ENCODE measurements at places on chromosomes 2 and 18.

DNA sequence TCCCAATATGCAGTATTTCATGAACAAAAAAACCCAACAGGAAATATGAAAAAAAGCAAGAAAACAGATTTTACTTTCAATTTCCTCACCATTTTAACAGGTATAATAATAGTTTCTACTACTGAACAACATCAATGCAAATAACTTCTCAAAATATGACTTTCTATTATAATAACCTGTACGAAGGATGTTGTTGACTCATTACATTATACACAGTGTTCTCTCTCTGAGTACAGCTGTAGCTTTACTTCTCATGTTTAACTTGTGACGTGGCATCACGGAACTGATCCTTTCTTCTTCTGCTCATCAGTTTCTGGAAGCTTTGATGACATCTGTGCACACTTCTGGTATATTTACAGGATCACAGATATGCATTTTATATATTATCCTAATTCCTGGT lies 40.0 kb downstream of the FAM228A start:
- DNase-seq = no peak

DNA sequence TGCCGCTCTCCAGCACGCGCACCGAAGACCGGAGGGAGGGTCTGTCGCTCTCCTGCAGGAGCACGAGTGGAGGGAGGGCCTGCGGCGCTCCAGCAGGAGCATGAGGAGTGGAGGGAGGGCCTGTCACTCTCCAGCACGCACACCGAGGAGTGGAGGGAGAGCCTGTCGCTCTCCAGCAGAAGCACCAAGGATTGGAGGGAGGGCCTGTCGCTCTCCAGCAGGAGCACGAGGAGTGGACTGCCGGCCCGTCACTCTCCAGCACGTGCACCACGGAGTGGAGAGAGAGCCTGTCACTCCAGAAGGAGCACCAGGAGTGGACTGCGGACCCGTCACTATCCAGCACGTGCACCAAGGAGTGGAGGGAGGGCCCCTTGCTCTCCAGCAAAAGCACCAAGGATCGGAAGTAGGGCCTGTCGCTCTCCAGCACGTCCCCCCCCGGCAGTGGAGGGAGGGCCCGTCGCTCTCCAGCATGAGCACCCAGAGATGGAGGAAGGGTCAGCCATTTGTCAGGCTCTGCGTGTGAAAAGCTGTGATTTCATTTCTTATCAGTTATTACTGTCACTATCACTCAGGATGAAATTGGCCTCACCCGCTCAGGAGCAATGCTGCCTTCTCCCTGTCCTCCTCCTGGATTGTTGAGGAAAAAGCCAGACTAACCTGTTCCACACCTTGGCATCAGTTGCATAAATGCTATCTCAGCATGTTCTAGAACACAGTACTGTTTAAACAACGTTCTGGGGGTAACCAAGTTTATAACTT lies 35.9 kb downstream of the ADI1 start:
- no peak for DNase-seq

GRCh38 chr18:37578182-37578678 lies 12.6 kb upstream of the CELF4 start:
- no peak for DNase-seq

- no peak for DNase-seq
Observed at GRCh38 chr2:46506131-46506706, 26.9 kb downstream of the TMEM247 start.

DNA sequence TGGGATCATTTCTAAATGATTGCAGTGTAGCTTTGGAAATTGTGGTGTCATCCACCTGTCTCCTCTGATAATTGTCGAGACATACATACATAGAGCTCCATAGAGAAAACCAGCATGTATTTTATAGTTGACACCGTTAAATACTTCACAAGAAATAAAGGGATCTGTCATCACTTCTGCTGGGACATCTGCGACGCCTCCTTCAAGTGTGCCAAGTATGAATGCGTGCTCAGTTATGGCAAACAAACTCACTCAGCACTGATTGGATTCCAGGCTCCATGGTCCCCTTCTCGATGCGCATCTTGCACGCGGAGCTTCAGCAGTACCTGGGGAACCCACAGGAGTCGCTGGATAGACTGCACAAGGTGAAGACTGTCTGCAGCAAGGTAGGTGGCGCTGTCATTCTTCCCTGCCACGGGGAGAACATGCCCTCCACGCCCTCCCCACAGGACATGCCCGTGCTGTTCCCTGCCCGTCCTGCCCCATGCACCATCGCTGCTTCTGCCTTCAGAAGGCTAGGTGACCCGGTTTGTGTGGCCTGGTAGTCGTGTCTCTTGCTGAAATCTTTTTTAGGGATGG lies 64.1 kb downstream of the TRAPPC12 start:
- DNase-seq = no peak

DNA sequence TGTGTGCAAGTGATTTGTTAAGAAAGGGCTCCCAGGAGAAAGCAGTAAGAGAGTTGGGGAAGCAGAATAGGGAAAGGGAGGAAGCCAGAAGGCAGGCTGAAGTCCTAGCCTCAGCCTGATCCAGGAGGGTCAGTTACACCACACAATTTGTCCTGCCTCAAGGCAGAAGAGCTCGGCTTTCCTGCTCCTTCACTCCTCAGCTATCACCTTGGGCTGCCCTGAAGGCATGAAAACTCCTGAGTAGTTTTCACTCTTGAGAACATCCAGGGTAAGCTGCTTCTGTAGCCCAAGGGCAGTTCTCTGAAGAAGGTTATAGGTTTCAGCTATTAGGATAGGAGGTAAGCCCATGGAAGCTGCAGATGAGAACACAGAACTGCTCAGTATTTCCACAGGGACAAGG lies 47.4 kb upstream of the ANKRD44 start:
- DNase-seq = no peak

- DNase-seq = no peak
Observed at GRCh38 chr2:187091664-187092063, 242.7 kb upstream of the ZSWIM2 start.

DNA sequence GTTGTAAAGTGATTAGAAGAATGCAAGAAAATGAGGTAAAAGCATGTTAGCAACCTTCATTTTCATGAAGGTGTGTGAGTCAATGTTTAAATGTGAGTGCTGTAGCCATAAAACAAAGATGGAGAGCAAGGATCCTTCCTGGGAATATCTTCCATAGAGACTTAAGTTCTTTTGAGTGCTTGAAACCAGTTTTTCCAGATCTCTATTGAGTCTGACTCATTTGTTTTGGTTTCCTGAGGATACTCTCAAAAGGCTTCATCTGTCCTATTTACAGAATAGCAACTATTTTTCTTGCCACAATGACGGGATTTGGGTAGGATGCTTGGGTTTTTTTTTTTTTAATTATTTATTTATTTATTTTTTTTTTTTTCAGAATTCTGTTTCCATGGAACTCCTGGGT lies 45.9 kb upstream of the ASB1 start:
- DNase-seq = no peak

DNA sequence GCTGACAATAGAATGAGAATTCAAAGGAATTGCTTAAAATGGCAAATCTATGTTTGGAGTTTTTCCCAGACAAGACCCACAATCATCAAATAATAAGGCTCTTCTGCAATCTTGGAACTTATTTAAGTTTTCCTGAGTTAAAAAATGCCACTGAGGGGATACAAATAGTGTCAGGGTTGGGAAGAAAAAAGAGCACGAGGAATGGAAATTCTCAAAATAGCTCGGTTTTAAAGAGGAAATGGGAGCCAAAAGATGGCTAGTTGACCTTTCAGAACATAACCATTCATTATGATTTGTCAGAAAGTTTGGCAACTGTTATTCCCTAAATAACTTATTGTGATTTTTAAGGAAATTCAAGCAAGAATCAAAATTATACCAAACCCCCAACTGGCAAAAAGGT lies 127.7 kb downstream of the RAPGEF4 start:
- no peak for DNase-seq

- DNase-seq = no peak
Observed at GRCh38 chr18:3190610-3191009, 29.2 kb downstream of the MYOM1 start.

DNA sequence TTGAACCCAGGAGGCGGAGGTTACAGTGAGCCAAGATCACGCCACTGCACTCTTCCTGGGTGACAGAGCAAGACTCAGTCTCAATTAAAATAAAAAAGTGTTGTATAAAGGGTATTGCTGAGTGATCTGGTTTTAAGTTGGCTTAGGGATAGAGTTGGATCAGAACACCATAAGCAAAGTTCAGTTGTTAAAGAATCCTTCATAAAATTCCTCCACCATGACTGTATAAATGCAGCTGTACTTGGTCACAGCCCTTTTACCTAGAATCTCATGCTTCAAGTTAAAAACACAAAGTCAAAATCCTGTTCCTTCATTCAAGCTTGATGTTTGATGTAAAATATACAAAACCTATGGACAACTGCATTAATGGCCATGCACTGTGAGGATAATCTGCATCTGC lies 33.4 kb upstream of the PNO1 start:
- DNase-seq = no peak

DNA sequence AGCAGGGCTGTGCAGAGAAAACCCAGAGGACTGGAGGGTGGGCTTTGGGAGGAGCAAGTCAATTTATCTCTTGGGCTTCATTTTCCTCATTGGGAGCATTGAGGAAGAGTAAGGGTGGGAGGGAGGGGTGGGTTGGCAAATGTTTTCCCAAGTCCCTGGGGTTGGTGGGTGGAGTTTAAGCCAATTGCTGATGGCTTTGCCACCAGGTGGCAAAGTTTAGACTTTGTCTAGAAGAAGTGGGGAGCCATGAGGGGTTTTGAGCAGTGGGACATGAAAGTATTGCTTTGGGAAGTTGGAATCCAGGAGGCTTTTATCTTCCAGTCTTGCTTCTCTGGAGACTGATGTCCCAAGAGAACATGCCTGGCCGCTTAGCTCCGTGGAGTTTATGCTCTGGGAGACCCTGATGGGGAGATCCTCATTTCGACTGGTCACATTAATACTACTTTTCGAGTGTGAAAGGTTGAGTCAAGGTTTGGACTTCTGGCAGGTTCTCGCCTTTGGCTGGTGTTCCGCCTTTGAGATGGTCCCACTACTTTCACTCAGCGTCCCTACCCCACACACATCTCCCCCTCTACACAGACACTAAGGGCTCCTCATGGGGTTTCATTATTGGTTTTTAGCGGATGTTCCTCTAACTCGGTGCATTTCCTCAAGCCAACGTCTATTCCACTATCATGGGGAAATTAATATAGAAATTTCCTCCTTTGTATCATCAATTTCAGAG lies 126.7 kb downstream of the PRKCE start:
- no peak for DNase-seq
